Parietal lobe (tissue), 2 donors: ENCODE measurements at places on chromosomes 6 and 20. TPM values are rescaled to one million over a fixed set of nuclear protein-coding genes. Genes with fewer than 3 reads are reported as not detected.

The VWA7 gene
- total RNA-seq, result 0.31 TPM

The EPHA7 gene
- 82.6 TPM for total RNA-seq

The SLC22A3 gene
- 1.3 TPM for total RNA-seq

The BPIFB4 gene
- not detected for total RNA-seq
